ENCODE measurements at places on chromosomes 1 and 21. TPM values are rescaled to one million over a fixed set of nuclear protein-coding genes. Genes with fewer than 3 reads are reported as not detected.
A peak's percentile ranks its signal among the peaks of the same experiment; 100 is the strongest.

Gene MAGOH
- total RNA-seq, result 21.9 TPM

- DNase-seq, result no peak
Observed at GRCh38 chr1:228922722-228923376, 187.6 kb downstream of the RHOU start.

DNA sequence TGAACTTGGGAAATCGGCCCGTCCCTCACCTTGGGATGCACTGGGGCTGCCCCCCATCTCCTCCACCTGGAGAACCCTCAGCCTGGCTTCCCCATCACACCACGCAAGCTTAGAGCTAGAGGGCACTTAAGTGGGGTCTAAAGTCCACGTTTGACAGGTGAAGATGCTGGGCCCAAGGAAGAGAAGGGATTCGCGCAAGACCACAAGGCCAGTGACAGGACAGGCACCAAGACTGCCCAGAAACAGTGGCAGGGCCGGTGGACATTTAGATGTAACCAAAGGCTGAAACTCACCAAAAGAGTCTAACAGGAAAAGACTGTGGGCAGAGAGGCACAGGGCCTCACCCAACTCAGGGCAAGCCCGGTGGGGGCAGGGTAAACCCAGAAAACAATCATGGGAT, 130.8 kb upstream of the EDN2 start:
- no peak for DNase-seq

DNA sequence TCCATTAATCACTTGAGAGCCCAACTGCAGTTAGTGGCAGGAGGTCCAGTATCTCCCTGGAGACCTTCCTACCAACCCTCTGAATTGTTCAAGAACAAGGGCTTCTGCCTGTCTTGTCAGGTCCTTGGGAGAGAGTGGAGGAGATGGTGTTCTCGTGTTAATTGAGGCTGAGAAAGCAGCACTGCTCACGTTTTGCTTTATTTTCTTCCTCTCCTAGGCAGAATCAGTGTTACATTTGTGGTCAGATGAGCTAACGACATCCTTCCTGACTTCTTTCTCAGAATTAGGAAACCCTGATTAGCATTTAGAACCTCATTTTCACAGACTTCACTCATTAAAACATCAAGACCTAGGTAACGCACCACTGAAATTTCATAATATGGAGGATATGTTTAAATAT, 26.4 kb upstream of the LRIG2 start:
- DNase-seq, result peak; percentile 9

Gene ZNF648
- total RNA-seq, result not detected

GRCh38 chr1:59814180-59814900, 409 bp upstream of the HOOK1 start:
- peak; percentile 62 for DNase-seq

Gene GJC2
- 2.3 TPM for total RNA-seq

GRCh38 chr1:65812065-65812464, 19.4 kb downstream of the PDE4B start:
- DNase-seq, result no peak

- no peak for DNase-seq
Observed at GRCh38 chr1:202580619-202581018, 129.6 kb downstream of the SYT2 start.

DNA sequence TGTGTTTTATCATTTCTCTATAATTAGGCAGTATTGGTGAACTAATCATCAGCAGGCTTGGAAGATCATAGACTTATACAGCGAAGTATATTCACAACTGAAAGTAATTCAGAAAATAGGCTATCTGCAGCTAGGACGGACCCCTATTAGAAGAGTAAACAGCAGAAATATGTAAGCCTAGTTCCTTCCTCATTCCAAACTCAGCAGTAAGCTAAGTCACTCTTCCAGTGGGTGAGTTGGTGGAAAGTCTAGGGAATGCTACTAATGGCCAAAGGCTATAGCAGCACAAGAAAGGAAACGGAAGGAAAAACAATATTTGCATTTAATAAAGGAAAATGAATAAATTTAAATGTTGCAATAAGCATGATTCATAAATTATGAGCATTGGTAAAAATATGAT, 918.1 kb upstream of the TMPRSS15 start:
- DNase-seq, result no peak

GRCh38 chr1:109719337-109719837, 7.3 kb downstream of the GSTM5 start:
- no peak for DNase-seq

GRCh38 chr1:165369255-165369848, 12.8 kb upstream of the LMX1A start:
- no peak for DNase-seq

DNA sequence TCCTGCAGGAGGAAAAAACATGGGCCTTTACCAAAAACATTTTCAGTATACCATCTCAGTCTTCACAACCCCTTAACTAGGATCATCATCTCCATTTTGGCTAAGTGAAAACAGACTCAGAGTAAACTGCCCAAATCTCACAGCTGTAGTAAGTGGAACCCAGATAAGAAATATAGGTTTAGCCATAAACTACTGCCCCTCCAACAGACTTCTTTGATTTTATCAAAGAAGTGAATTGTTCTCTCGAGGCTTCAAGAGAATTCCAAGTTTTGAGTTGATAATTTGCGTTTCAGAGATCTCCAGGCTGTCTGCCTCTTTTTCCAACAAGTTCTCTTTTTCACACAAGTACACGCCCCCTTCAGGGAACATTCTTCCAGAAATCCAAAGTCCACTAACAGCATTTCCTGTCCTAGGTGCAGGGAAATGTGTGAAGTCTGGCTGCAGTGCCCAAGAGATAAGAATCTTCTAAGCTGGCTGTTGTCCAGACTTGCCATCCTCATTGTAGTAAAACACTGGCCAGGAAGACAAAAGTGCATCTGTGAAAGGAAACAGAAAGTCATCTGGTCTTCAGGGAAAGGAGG, 30.8 kb downstream of the RNF19B start:
- no peak for DNase-seq

- DNase-seq, result no peak
Observed at GRCh38 chr1:41547781-41548560, 63.5 kb upstream of the EDN2 start.

Gene PAPPA2
- 1.2 TPM for total RNA-seq

DNA sequence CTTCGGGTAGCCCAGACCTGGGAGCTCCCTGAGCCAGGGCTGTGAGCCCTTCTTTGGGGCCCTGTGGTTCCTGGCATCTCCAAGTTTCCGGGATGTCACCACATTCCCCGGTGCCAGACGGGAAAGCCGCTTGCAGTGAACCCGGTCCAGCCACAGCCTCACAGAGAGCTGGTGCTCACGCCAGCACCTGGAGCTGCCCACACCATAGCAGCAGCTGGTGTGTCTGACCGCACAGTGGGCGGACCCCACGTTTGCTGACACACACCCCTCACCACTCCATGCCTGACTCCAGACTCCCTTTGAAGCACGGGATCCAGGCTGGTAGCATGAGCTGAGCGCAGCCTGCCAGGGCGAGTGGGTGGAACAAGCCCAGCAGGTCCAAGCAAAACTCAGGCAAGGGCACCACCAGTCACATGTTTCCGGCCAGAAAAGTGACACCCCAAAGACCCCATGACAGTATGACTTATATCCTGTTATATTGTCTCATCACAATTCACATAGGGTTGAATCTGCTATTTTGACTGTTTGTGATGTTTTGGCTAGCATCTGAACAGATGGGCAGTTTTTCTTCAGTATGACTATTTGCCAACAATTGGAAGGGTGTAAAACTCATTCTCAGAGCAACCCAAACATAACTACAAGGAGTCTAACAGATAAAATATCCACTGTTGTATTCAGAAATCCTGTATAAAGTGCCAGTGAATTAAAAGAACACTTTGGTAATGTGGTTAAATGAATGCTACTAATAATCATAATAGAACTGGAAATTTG, 285.4 kb downstream of the SMYD3 start:
- no peak for DNase-seq

DNA sequence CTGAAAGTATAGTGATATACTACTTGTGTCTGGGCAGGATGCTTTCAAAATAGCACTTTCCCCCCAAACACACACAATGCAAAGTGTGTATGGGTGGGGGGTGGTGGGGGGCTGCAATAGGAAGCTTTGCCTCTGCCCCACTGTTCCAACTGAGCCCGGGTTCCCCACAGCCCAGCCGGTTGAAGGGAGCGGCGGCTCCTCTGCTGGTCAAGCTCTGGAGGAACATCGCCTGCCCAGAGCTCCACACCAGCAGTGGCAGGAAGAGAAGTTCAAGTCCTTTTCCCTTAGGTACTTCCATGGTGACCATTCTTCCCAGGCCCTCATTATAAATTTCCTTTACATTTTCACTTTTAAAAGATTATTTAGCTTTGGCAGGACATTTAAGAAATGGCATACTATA, 74.9 kb downstream of the CAPZB start:
- DNase-seq, result no peak

- DNase-seq, result no peak
Observed at GRCh38 chr21:43652616-43653015, 6.7 kb downstream of the HSF2BP start.

- peak; percentile 21 for DNase-seq
Observed at GRCh38 chr1:160365325-160365724, 1.5 kb upstream of the NHLH1 start.

DNA sequence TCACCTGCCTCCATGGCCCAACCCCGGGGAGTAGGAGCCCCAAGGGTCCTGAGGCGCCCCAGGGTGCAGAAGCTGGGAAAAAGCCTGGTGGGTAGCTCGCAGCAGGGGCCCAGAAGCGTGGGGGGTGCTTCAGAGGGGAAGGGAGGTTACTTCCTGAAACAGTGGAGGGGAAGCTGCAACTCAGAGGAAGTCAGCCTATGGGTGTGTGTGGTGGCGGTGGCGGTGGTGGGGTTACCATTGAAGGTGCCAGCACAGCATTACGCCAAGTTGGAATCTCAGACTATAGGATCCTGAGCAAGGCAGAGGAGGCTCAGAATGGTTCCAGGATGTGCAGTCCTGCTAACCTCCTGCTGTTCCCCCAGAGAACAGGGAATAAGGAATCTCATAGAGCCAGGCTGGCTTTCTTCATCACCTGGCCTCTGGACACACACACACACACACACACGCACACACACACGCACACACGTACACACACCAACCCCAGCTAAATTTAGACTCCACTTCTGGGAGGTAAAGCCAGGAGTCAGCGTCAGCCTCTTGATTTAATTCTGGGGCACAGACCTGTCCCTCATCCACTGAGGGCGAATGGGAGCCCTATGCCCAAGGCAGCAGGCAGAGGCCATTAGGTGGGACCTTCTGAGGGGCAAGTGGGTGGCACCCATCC, 1.3 kb downstream of the DENND4B start:
- DNase-seq, result peak; percentile 69

Gene S100A7A
- not detected for total RNA-seq

Gene TRAF5
- 2.4 TPM for total RNA-seq

Gene KRTAP10-1
- total RNA-seq, result not detected

DNA sequence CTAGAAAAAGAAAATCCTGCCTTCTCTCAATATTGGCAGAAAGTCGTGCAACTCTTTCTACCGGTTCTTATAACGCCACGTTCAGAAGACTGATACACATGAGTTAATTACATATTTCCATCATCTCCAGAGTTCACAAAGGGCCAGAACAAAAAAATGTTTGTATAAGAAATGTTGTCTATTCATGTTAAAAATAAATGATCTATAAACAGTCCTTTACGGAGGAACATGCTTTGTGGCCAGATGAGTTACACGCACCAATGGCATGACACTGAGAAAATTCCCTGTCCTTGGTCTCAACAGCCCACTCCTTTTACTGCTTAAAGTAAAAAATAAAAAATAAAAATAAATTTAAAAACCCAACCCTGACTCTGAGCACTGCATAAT, 29.5 kb downstream of the C2CD2 start:
- no peak for DNase-seq

- DNase-seq, result no peak
Observed at GRCh38 chr1:111052246-111052645, 87.6 kb downstream of the DRAM2 start.

DNA sequence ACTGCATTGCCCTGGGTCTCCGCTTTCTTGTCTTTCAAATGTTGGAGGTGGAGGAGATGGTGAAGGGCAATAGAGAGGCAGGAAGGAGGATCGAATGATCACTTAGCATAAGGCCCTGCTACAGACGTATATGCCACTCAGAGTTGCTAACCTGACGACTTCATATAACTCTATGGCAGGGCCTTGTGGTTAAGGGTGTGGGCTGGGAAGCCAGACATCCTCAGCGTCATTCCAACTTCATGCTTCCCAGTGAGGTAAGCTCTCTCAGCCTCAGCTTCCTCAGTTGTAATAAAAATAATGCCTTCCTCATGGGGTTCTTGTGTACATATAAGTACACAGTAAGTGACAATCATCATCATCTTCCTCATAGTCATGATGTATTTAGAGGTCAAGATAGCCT, 54.6 kb downstream of the CASQ2 start:
- DNase-seq, result no peak

- no peak for DNase-seq
Observed at GRCh38 chr1:166470014-166470413, 303.2 kb upstream of the FAM78B start.

DNA sequence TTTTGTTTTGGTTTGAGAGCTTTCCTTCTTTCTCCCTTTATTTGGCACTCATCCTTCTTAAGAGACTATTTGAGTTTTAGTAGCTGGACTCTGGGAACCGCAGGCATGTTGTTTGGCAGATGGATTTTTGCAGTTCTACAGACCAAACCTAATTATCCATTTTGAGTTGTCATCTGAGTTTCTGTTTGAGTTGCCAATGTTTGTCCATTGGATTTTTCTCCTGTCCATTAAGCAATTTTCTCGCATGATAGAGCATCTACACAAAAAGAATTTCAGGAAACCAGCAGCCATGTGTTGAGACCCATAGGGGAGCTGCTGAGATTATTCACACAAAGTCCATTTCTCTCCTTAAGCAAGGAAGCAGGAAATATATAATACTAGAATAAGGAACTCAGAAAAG, 17.2 kb upstream of the CXADR start:
- DNase-seq, result no peak

Gene MRPL39
- 35.7 TPM for total RNA-seq

Gene LCE3D
- not detected for total RNA-seq

Gene UBXN10
- 7.3 TPM for total RNA-seq

- no peak for DNase-seq
Observed at GRCh38 chr1:97074771-97075170, 353.2 kb downstream of the PTBP2 start.

DNA sequence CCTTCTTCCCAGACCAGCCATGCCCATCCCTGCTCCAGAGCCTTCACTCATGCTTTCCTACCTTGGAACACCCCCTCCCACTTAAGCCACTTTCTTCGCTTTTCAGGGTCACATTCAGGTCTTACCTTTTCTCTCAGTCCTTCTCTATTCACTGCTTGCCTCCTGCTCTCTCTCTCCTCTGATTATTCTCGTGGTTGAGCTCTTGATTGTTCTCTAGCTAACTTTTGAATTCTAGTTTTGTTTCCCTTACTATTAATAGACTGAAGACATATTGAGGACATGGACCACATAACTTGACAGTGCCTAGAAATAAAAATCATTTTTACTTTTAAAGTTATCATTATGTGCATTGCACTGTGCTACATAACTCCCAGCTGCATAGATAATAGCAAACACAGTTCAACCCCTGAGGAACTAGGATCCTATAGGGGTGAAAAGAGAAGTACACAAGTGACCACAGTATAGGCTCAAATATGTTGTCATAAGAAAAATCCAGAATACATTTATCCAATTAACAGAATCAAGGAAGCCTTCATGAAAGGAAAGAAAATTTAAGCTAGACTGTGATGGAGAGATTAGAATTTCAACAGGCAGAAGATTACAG, 21.5 kb downstream of the INSL5 start:
- no peak for DNase-seq

- DNase-seq, result no peak
Observed at GRCh38 chr21:27515676-27516075, 548.8 kb upstream of the ADAMTS5 start.

GRCh38 chr1:168163670-168164069, 15.1 kb upstream of the TIPRL start:
- DNase-seq, result no peak

Gene SLC6A9
- total RNA-seq, result 1.6 TPM

- DNase-seq, result no peak
Observed at GRCh38 chr1:211493876-211494653, 2.1 kb upstream of the RD3 start.
